ENCODE measurements at places on chromosomes 6 and 20.

DNA sequence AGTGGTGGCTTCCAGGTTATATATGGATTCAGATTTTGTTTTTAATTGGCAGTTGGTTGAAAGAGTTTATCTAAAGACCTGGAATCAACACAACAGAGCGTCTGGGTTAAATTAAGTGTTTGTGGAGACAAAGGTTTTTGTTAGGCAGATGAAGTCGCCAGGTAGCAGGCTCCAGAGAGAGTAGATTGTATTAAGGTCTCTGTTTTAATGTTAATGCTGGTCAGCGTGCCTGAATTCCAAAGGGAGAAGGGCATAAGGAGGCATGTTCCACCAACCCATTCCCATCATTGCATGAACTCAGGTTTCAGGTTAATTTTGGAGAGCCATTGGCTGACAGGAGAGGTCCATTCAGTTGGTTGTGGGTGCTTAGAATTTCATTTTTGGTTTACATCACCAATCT lies 744.1 kb upstream of the GJE1 start:
- DNase-seq, result no peak

- DNase-seq, result no peak
Observed at GRCh38 chr6:124757560-124757959, 204.7 kb upstream of the RNF217 start.

GRCh38 chr6:138194287-138194686 lies 24.0 kb downstream of the PBOV1 start:
- no peak for DNase-seq

DNA sequence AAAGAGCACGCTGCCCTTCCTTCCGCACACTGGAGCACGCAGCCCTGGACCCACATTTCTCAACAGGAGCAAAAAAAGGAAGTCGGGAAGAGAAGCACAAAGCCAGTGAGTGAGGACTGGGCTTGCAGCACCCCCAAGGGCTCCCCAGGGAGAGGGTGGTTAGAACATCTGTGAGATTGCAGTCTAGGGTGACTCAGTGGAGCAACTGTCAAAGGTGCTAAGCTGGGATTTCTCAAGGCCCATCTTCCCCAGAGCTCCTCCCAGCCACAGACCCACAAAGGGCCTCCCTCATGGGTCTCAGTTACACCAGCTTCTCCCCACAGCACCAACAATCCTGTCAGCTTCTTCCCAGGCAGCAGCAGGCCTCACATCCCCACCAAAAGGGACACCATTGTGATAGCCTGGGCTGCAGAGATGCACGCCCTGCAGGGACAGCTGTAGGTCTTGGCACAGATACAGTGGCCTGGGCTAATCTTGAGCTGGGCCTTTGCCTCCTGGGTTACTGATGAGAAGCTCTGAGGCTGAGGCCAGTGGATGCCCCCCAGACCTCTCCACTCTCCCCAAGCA lies 39.6 kb upstream of the CD93 start:
- DNase-seq, result peak; percentile 65

- no peak for DNase-seq
Observed at GRCh38 chr6:7373739-7374138, 15.8 kb downstream of the CAGE1 start.

- DNase-seq, result no peak
Observed at GRCh38 chr6:159513074-159513720, 179.8 kb downstream of the SOD2 start.

DNA sequence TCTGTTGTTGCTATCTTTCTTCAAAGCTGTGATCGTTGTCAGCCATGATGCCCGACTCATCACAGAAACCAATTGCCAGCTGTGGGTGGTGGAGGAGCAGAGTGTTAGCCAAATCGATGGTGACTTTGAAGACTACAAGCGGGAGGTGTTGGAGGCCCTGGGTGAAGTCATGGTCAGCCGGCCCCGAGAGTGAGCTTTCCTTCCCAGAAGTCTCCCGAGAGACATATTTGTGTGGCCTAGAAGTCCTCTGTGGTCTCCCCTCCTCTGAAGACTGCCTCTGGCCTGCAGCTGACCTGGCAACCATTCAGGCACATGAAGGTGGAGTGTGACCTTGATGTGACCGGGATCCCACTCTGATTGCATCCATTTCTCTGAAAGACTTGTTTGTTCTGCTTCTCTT lies 19.3 kb downstream of the ABCF1 start:
- no peak for DNase-seq

- no peak for DNase-seq
Observed at GRCh38 chr6:95574811-95575210, 2.5 kb upstream of the MANEA start.

DNA sequence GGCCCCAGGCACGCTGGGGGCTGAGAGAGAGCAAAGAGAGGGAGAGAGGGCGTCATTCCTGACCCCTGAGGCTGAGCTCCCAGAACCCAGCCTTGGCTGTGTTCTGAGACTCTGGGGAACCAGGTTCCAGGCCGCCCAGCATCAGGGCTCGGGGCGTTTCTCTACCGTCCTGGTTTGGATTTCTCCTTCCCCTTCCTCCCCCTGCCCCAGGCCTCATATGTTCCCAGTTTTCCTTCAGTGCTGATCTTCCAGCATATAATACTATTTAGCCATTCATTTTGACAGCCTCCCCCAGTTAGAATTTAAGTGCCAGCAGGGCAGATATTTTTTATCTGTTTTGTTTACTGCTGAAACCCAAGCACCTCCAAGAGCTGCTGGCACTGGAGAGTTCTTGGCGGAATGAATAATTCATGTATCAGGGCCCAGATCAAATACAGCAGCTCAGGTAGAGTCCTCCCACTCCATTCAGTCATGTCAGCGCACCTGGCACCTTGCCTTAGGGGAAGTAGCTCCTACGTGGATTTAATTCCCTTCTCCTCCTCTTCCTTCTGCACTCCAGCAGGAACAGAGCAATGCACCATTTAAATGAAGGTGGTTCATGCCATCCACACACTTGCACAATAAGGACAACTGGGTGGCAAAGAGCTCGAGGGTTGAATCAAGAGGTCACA lies 23.4 kb upstream of the FRMD1 start:
- DNase-seq, result no peak

- DNase-seq, result no peak
Observed at GRCh38 chr6:108582618-108583017, 21.9 kb downstream of the FOXO3 start.

DNA sequence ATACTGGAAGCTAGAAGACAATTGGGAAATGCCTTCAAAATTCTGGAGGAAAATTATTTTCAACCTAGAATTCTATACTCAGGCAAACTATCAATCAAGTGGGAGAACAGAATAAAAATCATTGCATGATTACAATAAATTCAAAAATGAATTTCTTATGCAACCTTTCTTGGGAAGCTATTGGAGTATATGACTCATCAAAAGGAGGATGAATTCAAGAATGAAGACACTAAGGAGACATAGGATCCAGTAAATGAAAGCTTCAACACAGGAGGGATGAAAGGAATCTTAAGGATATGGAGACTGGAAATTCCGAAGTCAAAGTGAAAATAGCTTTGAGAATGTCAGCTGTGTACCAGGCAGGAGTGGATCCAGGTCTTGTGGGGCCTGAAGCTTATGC lies 12.6 kb upstream of the UBR2 start:
- no peak for DNase-seq

GRCh38 chr20:33751775-33752174 lies 20.0 kb downstream of the ZNF341 start:
- no peak for DNase-seq

GRCh38 chr6:80988892-80989291 lies 763.6 kb downstream of the TENT5A start:
- no peak for DNase-seq

DNA sequence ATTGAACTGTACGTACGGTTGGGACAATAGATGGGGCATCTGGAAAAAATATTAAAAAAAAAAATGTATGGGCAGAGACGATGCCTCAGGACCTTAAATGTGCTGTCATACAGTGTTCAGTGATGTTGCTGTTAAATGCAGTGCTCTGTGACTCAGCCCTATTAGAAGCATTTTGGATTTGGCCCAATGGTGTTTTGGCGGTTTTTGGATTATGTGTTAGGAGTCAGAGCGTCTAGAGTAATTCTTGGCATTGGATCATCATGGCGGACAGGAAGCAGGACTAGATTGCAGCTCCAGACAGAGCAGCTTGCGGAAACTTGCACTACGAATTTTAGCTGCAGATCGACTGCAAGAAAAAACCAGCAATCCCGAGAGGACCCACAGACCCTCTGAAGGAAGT lies 280.0 kb downstream of the SOX4 start:
- DNase-seq, result no peak

DNA sequence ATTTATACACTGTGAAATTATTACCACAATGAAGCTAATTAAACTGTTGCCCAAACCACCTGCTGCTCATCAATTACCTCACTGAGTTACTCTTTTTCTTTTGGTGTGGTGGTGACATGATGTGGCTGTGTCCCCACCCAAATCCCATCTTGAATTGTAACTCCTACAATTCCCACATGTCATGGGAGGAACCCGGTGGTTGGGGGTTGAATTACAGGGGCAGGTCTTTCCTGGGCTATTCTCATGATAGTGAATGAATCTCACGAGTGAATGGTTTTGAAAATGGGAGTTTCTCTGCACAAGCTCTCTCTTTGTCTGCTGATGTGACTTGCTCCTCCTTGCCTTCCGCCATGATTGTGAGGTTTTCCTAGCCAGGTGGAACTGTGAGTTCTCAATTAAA lies 145.0 kb downstream of the LRRC1 start:
- no peak for DNase-seq

GRCh38 chr6:167107787-167108186 lies 15.1 kb upstream of the CCR6 start:
- no peak for DNase-seq

GRCh38 chr6:44738601-44739146 lies 351.2 kb downstream of the CDC5L start:
- DNase-seq, result no peak

DNA sequence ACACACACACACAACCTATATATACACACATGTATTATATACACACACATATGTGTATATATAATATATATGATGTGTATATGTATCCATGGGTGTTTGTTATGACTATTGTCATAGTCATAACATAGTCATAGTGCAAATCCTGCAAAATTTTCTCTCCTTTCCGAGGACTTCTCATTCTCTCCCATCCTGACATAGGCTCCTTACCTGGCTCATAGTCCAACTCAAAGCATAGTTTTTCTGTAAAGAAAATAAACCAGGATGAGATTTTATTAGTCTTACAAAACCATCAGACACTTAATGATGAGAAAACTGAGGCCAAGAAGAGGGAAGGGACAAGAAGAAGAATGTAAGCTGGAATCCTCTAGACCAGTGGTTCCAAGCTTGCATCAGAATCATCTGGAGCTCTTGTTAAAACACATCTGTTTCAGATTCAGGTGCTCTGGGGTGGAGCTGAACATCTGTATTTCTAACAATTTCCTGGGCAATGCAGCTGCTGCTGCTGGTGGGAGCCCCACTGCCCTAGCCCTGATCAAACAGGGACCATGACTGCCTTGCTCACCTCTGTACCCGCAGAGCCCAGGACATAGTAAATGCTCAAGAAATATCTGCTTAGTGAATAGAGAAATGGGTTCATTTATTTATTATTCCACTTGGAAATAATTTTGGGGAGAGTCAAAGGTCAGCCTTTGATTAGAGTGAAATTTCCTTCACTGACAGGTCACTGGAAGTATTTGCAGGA lies 5.3 kb downstream of the TRIM10 start:
- DNase-seq, result no peak

DNA sequence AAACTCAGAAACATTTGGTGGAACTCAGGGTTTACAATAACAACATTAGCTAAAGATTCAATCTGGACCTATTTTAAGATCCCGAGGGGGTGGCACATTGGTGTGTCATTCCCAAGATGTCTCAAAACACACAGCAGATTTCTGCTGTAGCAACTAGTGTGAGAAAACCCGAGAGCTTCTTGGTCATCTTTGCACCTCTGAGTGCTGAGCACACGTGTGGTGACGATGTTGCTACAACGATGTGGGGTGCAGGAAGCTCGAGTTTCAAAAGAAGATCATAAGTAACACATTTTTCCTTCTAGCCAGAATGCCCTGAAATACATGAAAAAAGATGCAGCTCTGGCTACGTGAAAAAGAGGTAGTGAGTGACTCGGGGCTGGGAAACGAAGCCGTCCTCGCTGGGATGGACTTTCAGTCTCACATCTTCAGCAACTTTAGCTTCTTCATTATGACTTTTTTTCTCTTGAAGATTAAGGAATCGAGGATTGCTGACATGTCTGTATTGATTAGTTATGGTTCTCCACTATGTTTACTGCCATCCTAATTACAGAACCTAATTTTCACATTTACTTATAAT lies 1.5 kb downstream of the RAMACL start:
- no peak for DNase-seq

GRCh38 chr20:25032478-25033264 lies 25.3 kb downstream of the ACSS1 start:
- no peak for DNase-seq

GRCh38 chr6:65638047-65638831 lies 68.8 kb downstream of the EYS start:
- DNase-seq, result no peak

DNA sequence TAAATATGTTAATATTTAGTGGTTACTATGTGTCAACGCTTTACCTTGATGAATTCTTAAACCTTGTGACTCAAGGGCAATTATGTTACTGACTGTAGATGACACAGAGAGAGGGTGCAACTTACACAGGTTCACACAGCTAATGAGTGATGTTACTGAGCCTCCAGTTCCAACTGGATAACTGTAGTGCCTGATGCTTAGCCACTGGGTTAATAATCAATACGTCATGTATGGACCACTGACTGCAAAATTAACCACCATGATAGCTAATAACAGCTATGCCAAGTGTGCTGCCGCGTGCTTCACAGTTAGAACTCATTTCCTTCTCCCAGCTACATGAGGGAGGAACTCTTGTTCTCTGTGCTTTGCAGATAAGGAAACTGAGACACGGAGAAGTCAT lies 45.4 kb downstream of the SIRPA start:
- DNase-seq, result no peak

GRCh38 chr6:109653264-109653663 lies 37.7 kb downstream of the AK9 start:
- DNase-seq, result no peak

DNA sequence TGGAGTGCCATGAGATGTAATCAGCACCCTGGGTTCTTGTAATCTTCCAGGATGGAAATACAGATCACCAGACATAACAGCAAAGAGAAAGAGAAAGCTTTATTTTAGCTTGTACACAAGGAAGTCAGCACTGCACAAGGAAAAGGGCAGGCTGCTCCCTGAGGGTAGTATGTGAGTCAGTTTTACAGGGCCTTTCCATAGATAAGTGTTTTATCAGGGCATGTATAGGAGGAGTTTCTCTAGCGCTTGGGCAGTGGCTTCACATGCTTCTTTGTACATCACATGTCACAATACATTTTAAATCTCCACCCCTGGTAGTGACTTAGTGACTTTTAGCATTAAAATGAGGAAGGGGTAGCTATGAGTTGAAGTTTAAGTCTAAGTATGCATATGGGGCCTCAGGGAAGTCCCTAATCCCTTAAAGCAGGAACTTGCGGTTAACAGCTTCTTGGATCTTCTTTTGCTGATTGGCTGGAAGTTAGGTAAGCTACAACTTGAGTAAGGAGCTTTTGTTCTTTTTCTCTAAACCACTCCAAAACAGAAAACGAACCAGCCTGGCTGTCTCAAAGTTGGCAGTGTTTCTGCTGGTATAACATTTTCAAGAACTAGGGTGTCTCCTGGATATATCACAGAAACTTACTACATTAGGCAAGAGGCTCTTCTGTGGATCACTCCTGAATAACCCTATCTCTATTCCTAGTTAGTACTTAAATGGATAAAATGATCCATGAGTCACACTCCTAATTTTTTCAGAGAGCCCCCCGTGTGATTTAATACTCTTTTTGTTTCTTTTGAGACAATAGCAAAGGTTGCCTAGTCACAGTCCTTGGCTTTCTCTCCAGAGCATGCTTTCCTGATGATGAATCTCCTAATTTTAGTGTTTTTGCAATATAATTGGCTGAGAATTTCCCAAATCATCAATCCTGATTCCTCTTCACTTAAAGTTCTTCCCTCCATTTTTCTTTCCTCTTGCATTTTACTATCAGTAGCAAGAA lies 60.2 kb downstream of the MRAP2 start:
- DNase-seq, result peak; percentile 71
